ENCODE measurements at places on chromosomes 5 and 9. TPM values are rescaled to one million over a fixed set of nuclear protein-coding genes. Genes with fewer than 3 reads are reported as not detected.

Gene NOXA1
- total RNA-seq: 0.97 TPM

Gene FGD3
- total RNA-seq: 66.7 TPM

Gene EFNA5
- total RNA-seq: not detected

Gene TBC1D2
- 2.8 TPM for total RNA-seq

Gene CERT1
- 24.5 TPM for total RNA-seq

Gene OR13J1
- total RNA-seq: not detected

Gene PTGR1
- 3.9 TPM for total RNA-seq

Gene CYLC2
- not detected for total RNA-seq

Gene ZNF354B
- total RNA-seq: 10.8 TPM
